ENCODE measurements at places on chromosomes 6 and 20.

DNA sequence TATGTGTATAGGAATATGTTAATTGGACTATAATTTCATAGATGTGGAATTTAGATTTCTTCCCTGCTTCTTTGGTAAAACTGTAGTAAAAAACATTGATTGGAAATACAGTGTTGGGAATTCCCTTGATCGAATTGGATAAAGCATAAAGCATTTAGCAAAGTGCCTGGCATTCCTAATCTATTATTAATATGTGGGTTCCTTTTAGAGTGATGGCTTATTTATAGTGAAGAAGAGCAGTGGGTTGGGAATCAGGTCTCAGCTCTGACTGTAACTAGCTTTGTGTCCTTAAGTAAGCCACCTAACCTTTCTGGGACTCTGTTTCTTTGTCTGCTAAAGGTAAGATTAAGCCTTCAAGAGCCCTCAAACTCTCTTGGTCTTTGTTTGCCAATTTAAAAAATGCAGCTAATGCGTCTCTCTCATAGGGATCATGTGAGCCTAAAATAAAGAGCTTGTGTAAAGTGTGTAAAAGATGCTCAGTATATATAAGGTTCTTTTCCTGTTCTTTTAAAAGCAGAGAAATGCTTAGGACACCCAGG lies 53.3 kb downstream of the KCNS1 start:
- DNase-seq: no peak

DNA sequence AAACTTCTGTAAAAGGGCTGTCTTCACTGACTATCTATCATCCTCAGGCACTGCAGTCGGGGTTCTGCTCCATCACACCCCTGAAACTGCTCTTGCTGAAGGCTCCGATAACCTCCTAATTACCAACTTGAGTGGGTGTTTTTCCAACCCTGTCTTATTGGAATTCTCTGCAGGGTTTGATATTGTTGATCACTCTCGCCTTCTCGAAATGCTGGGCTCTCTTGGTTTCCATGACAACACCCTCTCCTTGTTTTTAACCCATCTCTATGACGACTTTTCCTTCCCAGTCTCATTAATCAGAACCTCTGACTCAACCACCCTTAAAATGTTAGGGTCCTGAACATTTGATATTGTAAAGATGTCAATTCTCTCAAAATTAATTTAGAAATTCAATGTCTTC lies 39.4 kb upstream of the NNAT start:
- no peak for DNase-seq

GRCh38 chr6:1912731-1913130 lies 303.0 kb downstream of the FOXC1 start:
- no peak for DNase-seq

- no peak for DNase-seq
These were observed 133.7 kb downstream of the TFAP2C start for GRCh38 chr20:56762829-56763228.

DNA sequence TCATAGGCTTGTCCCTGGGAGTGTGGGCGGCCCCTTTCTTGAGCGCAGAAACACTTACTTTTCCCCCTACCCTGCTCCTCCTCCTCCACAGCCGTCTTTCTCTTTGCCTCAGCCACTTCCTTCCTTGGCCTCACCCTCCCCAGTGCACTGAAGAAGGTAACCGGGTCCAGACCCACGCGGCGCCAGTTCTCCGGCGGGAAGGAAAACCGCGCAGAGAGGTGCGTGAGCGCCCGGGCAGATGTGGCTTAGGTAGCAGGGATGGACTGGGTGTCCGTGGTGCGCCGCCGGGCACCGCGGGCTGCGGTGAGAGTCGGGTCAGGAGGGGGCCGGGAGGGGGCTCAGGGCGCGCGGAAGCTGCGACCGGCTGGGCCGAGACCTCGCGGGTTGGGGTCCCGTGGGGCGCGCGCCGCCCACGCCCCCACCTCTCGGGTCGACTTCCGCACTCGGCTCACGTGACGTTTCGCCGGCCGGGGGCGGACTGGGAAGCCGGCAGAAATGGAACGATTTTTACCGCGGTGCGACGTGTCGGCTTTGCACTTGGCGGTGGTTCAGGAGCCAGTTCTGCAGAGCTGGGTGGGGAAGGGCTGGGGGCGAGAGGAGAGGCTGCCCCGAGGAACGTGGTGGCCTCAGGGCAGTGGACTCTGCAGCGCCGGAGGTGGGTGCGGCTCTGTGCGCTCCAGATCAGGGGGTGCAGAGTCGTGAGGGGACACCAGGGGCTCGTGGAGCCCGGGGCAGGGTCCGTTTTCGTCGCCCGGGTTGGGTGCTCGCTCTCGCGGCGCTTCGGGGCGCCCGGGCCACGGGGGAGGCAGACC lies at the start of gene ABRACL:
ABRACL (plus strand) TSS at position 88 of the 812 bp plus-strand sequence. CDS start 5,416 bp downstream, outside the sequence.
- peak; percentile 84 for DNase-seq

DNA sequence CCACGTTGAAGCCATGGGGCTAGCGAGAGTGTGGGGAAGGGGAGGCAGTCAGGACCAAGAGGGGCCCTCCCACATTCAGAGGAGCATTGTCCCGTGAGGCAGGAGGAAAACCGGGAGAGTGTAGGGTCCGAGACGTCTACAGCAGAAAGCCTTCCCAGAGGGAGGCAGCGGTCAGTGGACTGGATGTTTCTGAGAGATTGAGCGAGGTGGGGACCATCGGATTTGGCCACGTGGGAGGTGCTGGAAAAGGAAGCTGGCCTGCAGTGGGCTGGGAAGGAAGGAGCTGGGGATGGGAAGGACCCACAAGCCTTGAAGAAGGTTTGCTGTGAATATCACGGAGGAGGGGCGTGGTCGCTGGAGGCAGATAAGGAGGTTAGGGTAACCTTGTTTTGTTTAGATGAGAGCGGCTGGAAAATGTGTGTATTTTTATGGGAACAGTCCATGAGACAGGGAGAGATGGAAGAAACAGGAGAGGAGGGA lies 119.0 kb upstream of the RNF24 start:
- no peak for DNase-seq

- no peak for DNase-seq
These were observed 249.8 kb downstream of the SAMD5 start for GRCh38 chr6:147758303-147758702.

DNA sequence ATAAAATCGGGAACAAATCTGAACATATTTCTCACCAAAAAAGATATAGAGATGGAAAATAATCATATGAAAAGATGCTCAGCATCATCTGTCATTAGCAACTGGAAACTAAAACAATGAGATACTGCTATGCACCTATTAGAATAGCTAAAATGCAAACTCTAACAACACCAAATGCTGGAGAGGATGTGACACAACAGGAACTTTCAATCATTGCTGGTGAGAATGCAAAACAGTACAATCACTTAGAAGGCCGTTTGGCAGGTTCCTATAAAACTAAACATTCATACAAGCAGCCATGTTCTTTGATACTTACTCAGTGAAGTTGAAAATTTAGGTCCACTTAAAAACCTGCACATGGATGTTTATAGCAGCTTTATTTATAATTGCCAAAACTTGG lies 67.0 kb downstream of the FAM50B start:
- DNase-seq: no peak

DNA sequence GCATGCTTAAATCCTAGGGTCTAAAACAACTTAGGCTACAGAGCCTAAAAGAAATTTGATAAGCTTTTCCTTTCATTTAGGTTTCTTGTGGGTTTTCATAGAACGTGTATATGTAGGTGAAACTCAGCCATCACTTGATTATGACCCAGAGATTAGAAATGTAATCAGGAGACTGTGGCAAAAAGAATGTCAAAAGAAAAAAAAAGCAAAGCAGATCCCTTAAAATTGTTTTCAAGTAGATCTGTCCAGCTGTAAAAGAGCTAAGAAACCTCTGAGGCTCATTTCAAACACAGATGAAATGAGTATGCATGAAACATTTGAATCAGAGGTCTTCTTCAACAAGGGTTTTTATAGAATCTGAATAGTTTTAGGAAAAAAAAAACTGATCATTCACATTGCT lies 341.3 kb upstream of the PRDM1 start:
- no peak for DNase-seq

GRCh38 chr6:153081914-153082313 lies 49.2 kb downstream of the RGS17 start:
- no peak for DNase-seq

DNA sequence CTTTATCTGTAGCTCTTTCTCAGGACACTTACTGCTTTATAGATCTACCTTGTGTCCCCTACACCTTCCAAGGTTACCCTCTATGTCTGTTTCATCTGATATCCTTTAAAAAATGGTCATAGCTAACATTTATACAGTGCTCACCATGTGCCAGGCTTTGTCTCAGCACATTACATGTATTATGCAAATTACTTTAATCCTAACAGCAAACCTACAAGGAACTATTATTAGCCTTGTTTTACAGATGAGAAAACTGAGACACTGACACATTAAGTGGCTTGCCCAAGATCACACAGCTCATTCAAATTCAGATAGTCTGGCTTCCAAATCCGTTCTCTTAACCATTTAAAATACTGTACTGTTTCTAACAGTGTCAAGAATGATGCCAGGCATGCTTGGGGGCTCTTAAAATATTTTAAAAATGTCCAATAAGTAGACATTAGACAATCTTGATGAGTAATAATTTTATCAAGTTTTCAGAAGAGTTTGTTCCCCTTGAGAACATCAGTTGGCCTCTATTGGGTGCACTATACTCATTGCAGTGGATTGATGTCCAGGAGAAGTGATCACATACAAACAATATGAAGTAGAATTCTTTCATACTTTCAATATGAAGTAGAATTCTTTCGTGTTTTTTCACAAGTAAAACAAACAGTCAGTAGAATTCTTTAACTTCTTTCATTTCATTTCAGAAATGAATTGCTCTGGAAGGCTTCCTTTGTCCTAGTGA lies 69.6 kb downstream of the DNAH8 start:
- DNase-seq: no peak

- DNase-seq: no peak
These were observed 162.5 kb downstream of the TRMT11 start for GRCh38 chr6:126148853-126149252.

DNA sequence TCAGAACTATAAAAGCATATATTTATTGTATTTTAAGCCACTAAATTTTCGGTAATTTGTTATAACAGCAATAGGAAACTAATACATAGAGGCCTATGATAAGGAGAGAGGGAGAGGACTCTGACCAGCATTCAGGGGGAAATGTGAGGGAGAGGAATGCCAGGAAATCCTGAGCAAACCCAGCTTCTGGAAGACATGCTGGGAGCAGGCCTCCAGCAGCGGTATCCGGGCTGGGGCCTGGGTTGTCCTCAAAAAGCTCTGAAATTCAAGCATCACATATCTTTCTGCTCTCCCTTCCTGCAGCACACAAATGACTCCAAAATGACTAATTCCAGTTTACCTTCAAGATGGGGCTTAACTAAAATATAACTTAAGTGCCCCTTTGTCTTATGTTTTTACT lies 33.4 kb upstream of the RIMS1 start:
- no peak for DNase-seq

DNA sequence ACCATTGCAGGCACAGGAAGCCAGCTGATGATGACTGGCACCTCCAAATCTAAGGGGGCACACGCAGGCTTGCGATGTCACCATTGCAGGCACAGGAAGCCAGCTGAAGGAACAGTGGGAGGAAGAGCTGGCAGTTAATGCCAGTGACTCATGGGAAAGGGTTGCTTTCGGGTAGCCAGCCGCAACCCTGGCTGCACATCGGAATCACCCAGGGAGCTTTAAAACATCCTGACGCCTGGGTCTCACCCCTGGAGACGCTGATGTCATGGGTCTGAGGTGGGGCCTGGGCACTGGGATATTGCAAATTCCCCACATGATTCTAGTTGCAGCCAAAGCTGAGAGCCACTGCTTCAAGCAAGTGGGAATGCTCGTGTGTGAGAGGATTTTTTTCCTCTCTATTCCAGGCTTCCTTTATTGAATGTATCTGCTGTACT lies 16.1 kb upstream of the CCN6 start:
- DNase-seq: peak; percentile 89

- DNase-seq: peak; percentile 68
These were observed 7.8 kb downstream of the FOXF2 start for GRCh38 chr6:1396952-1397868.

DNA sequence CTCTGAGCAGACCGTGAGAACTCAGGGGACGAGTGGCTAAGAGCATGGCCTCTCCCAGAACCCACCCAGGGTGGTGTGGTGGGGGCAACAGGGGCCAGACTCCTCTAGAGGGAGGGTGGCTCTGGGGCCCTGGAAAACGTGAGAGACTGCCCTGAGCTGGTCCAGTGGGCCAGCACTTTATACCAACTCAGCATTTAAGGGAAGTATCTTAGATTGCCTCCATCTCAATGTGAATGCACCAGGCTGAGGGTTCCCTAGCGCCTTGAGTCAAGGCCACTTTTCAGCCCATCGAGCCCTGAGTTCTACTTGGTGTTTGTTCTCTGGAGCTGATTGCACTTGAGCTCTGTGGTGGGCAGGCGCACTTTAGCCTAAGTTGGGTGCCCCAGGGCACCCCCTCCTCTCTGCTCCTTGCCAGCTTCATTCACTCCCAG lies 42.0 kb upstream of the IRF4 start:
- no peak for DNase-seq

DNA sequence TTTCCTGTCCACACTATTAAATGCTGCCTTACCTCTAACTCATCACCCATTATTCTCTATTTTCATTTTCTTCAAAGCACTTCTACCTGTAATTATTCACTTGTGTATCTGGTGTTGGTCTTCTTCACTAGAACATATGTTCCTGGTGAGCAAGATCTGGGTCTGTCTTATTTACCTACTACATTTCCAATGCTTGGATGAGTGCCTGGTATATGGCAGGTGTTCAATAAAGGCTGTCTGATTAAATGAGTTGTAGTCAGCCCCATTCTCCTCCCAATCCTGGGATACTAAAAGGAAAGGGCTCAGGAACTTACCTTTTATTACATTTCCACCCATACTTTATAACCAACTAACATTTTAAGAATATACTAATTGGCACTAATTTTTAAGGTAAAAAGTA lies 61.0 kb downstream of the CEP162 start:
- DNase-seq: no peak

GRCh38 chr20:58457083-58457695 lies 58.0 kb downstream of the APCDD1L start:
- DNase-seq: peak; percentile 72
